ENCODE measurements at places on chromosomes 7 and 10. TPM values are rescaled to one million over a fixed set of nuclear protein-coding genes. Genes with fewer than 3 reads are reported as not detected.

DNA sequence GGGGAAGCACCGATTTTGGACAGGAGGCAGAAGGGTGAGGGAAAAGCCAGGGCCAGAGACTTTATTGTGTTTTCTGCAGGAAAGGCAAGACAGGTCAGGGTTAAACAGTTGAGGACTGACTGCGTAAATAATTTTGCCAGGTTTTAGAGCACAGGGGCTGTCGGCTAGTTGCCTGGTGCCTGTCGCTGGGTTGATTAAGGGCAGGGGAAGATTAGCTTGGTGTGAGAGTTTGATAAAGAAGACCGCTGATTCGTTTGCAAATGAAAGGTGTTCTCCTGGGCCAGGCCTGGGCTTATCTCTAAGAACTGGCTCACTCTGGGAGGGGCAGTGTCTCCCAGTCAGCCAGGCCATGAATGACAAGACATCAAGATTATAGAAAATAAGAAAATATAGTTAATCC lies 75.6 kb downstream of the SLC37A3 start:
- DNase-seq, result no peak

DNA sequence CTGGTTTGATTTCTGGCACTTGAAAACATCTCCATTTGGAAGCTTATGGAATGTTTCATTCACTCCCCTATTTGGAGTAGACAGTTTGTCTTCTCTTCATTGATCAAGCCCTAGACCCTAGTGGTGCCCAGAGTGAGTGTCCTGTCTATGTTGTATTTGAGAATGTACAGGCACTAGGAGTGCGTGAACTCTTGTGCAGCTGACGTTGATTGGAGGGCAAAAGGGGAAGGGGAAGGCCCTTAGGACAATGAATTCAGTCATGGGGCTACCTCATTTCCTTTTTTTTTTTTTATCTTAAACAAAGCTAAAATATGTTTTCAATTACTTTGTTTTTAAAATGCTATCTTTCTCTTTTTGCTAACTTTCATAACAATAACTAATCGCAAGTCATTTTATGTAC lies 66.5 kb downstream of the ADD3 start:
- DNase-seq, result peak; percentile 50

DNA sequence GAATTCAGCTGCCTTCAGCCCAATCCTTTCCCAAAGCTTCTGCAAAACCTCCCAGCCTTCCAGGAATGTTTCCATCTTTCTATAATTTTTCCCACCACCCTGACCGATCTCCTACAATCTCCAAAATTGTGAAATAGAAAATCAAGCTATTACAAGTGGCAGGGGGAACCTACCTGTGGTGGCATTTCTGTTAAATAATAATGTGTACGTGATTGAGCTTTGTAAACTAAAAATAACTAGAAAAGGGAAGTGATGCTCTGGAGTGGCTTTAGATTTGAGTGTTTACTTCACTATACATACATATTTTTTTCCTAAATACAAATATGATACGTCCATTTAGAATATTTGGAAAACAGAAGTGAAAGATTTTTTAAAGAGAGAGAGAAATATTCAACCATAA lies 593.6 kb downstream of the GRM8 start:
- no peak for DNase-seq

- no peak for DNase-seq
Measured at GRCh38 chr10:23540401-23541030, 101.6 kb downstream of the OTUD1 start.

- no peak for DNase-seq
Measured at GRCh38 chr10:4662576-4663161, 163.3 kb upstream of the AKR1E2 start.

Gene RELN
- 0.15 TPM for total RNA-seq

Gene ANXA7
- 86.0 TPM for total RNA-seq

Gene DOCK4
- total RNA-seq, result 164 TPM

Gene MYOF
- 379 TPM for total RNA-seq

Data from endothelial cell of umbilical vein (primary cell).